Amniotic stem cell (primary cell): ENCODE measurements at places on chromosomes 5 and 9.

DNA sequence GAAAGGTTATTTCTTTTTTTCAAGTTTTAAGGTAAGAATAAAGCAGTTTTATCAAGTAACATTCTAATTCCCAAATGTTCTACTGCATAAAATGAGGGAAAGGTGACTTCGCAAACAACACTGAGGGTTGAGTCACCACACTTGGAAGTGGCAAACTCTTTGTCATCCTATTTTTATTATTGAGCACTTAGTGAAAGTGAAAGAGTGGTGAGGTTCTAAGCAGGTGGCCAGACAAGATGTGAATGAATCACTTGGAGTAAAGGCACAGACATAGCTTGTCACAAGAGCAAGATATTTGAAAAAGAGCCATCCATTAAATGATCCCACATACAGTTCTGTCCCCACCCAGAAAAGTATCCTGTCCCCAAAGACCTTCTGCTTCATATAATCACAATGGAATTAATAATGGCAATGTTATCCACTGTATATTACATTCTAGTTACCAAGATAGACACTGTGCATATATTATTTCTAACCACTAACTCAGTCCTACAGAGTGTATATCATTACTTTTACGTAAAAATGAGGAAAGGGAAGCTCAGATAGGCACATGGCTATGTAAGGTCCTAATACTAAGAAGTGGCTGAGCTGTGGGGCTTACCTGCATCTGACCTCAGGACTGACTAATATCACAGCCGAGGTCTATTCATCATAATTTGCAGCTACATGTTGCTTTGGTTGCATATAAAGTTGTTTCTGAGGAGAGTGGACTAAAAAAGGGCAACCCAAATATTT lies 730.4 kb upstream of the MEF2C start:
- DNase-seq: no peak

- no peak for DNase-seq
Measured at GRCh38 chr9:115980502-115980901, 173.1 kb upstream of the PAPPA start.

DNA sequence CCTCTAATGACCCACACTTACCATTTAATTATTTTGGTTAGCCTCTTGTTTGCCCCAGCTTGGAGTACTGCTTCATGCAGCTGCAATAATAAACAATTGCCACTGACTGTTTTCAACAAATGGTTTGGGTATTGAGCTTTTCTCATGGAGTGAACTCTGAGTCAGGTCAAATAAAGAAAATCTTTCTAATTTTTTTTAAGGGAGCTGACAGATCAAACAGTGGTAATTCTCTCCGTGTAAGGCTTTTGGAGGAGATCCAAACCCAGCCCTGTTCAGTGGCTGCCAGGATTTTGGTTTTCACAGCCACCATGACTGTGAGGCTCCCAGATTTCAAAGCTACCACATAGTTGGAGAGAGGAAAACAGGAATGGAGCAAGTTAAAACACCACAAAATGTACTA lies 110.7 kb upstream of the EFNA5 start:
- DNase-seq: no peak

GRCh38 chr5:139795074-139796001 lies at the start of gene PSD2:
TSS of gene PSD2 (plus strand) at chr5:139795808. CDS start at chr5:139809441, 13,633 bp downstream.
- DNase-seq: no peak
